HS-5 (cell line): ENCODE measurements at places on chromosomes 2 and 18.

GRCh38 chr2:204947405-204947804 lies 402.1 kb downstream of the PARD3B start:
- no peak for DNase-seq

GRCh38 chr2:217293607-217294006 lies 433.7 kb upstream of the TNP1 start:
- no peak for DNase-seq

DNA sequence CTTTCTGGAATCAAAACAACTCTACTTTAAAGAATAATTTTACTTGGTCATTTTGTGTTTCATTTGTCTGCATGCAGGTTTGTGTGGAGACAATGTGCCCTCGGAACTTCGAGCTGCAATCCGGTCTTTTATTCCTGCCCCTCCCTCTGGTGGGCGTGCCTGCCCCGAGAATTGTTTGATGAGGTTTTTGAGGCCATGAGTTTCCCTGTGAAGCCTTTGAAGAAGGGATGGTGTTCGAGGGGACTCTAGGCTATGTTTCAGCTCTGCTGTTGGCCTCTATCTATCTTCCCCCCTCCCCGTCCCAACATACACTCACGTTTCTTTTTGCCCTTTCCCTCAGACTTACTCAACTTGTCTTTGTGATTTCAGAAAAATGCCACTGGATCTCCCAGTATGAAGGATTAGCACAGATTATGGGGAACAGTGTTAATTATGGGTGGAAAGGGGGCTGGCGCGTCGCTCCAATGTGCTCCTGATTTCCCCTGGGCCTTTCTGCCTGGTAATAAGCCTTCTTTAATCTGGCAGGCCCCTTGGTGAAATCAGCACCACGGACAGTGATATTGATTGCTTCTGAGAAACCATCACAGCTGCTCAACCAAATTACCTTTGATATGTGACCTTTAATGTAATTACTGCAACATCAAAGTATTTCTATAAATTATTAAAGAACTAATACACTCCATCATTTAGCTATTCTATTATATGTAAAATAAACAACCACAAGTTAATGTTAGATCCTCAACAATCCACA lies 82.2 kb downstream of the CELF4 start:
- no peak for DNase-seq

GRCh38 chr18:4755848-4756247 lies 300.7 kb upstream of the DLGAP1 start:
- no peak for DNase-seq

- DNase-seq, result no peak
Measured at GRCh38 chr18:3329471-3329870, 67.5 kb downstream of the MYL12B start.

DNA sequence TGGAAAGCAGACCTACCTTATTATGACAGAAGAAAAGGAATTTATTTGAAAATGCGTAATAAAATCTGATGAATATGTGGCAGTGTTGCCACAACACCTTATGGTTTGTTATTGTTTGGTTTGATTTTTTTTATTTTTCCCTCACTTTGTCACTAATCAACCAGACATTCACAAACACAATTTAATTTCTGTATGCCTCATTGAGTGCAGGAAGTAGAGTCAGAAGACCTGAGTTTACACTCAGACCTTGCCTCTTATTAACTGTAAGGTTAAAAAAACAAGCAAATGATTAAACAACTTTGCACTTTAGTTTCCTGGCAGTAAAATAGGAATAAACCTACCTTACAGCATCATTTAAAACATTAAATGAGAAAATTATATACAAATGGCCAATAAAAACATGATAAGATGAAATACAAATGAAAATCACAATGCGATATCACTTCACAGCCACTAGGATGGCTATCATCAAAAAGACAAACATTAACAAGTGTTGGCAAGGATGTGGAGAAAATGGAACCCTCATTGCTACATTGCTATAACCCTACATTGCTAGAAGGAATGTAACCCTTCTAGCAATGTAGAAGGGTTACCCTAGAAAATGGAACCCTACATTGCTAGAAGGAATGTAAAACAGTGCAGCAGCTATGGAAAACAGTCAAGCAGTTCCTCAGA lies 3.3 kb downstream of the SESTD1 start:
- DNase-seq, result no peak

DNA sequence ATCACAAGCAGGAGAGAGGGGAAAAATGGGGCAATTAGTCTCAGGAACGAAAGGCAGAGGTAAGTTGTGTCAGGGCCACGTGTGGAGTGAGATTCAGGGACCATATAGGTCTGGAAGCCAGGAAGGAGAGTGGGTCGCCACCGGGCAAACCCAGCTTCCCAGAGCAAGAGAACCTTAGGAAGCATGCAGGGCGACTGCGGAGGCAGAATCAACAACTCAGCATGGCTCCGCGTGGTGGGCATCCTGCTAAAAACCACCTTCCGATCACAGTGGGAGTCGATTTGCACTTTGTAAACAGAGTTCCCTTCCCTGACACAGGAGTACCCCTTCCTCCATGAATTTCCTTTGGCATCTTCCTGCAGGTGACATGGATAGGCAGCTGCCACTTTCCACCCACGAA lies 114.6 kb downstream of the TTC32 start:
- no peak for DNase-seq

DNA sequence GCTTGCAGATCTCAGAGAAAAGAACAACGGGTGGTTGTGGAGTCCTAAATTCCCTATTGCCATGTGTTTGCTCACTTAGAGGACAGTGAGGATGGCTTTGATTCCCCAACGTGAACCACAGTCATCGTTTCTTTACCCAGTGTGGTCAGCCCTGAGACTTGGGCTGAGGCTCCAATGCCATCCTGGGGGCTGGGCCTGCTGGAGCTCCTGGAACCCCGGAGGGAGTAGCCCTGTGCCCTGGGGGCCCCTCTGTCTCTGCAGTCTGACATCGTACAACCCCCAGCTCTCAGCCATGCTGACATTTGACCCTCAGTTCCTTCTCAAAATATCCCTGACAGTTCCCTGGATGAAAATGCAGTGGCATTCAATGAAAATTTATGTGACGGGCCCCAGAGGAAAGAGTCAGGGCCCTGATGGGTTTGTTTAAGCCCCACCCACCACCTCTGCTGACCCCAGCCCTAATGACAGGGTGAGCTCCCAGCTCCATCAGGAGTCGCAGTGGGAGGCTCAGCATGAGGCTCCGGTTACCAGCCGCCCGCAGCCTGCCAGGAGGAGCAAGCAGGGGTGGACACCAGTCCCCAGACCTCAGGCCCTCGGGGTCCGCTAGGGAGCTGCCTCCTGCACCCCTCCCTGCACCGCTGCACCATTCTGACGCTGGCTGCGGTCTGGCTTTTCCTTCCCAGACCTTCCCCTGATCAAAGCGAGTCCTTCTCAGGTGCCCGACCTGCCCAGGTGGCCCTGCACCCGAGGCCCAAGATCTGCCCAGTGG lies 120.9 kb downstream of the TWIST2 start:
- DNase-seq, result no peak

DNA sequence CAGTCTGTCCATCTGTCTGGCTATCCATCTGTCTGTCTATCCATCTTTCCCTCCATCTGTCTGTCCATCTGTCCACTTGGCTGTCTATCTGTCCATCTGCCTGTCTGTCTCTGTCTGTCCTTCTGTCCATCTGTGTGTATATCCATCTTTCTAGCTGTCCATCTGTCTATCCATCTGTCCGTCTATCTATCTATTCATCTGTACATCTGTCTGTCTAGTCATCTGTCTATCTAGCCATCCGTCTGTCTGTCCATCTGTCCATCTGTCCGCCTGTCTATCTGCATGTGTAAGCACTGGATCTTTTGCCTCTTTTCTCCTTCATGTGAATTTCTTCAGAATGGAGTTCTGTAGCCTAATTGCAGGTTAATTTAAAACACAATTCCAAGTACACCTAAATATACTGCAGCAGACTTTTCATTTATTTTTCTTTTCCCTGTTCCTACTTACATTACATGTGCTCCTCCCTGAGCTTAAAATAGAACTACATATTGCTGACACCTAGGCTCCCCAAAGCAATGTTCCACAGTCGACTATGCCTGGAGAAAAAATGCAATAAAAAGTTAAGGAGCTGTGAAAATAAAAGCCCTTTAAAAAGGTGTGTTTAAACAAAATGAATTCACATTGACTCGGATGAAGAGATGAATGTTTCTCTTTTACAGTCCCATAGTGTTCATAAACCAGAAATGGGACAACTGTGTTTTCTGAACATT lies 37.4 kb upstream of the TXNDC2 start:
- DNase-seq, result no peak

DNA sequence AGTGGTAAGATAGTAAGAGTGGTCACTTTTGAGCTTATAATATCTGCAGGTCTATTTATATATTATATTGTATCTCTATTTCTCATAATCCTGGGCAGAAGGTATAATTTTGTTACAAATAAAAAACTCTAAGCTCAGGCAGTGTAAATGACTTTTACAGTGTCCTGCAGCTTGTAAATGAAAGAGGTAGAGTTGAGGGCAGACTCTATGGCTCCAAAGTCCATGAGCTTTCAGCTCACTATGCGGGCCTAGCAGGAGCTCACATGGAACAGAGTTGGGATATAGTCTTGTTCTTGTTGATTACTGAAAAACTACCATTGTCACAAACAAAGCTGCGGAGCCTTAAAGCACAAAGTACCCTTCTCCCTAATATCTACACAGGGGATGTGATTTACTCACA lies 361.4 kb downstream of the LNPK start:
- no peak for DNase-seq

- no peak for DNase-seq
Measured at GRCh38 chr2:233584210-233584609, 17.6 kb upstream of the USP40 start.

DNA sequence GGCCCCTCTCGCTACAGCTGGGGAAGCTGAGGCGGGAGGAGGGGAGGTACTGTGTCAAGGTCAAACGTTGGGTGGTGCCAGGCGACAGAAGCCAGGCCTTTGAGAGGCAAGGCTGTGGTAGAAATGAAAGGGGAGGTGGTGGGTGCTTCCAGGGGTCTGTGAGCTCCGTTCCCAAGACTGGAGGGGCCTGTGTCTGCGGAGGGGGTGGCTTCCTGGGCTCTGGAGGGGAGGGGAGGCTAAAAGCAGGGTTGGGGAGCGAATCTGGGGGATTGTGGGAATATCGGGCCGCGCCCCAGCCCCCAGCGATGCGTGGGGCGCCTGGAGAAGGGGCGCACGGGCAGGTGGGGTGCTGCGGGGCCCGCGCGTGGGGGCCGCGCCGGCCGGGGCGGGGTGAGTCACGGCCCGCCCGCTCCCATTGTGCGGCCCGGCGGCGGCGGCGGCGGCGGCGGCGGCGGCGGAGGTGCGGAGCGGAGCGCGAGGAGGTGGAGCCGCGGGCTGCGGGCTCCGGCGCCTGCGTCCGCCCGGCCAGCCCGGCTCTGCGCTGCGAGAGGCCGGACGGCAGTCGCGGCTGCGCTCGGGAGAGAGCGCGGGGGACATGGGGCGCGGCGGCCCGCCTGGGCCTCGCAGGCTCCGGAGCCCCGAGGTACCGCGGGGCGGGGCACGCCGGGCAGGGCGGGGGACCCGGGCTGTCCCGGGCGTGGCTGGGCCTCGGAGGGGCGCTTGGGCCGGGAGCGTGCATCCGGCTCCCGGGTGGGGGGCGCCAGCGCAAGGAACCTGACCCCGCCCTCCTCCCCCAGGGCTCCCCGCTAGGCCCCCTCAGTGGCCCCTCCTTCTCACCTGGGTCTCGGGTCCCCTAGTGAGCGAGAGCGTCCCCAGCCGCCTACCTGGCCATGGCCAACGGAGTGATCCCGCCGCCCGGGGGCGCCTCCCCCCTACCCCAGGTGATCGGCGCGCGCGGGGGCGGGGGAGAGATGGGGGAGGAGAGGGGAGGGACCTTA lies at the start of gene SLC4A3:
Gene SLC4A3, plus strand, starts transcription at position 528 of the 998 bp plus-strand sequence. Its CDS starts 363 bp downstream, at position 891.
- no peak for DNase-seq

DNA sequence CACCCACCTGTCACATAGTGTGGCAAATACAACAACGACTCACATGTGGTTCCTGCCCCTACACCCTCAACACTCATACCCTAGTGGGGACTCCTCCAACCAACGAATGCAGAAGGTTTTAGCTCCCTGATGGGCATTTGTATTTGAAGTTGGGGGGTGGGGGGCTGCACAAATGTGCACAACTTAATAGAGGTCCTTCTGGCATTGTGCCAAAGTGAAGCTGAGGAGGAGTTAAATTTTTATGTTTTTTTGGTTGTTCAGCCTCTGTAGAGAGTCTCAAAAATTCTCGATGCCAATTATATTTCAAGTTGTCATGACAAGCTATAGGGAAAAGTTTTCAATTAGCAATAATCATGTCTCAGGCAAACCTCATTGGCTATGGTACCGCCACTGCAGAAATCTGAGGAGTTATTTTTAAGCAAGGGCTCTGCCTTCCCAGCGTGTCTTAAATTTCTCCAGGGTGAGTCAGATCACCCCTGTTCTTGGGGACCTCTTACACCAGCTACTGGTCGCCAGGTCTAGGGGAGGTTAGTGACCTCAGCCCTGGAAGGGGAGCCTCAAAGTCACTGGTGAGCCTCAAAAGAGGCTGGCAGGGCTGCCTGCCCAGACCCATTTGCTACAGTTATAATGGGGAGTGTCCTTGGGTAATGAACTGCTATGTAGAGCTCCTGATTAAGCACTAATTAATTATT lies 102.7 kb upstream of the TAF1B start:
- no peak for DNase-seq

GRCh38 chr2:179595284-179595683 lies 266.1 kb downstream of the ZNF385B start:
- no peak for DNase-seq
